ENCODE measurements at places on chromosomes 13 and 19.

- no peak for DNase-seq
Observed at GRCh38 chr13:21948769-21949474, 278.0 kb downstream of the FGF9 start.

GRCh38 chr19:29323021-29323430, 110.1 kb upstream of the UQCRFS1 start:
- DNase-seq = no peak

DNA sequence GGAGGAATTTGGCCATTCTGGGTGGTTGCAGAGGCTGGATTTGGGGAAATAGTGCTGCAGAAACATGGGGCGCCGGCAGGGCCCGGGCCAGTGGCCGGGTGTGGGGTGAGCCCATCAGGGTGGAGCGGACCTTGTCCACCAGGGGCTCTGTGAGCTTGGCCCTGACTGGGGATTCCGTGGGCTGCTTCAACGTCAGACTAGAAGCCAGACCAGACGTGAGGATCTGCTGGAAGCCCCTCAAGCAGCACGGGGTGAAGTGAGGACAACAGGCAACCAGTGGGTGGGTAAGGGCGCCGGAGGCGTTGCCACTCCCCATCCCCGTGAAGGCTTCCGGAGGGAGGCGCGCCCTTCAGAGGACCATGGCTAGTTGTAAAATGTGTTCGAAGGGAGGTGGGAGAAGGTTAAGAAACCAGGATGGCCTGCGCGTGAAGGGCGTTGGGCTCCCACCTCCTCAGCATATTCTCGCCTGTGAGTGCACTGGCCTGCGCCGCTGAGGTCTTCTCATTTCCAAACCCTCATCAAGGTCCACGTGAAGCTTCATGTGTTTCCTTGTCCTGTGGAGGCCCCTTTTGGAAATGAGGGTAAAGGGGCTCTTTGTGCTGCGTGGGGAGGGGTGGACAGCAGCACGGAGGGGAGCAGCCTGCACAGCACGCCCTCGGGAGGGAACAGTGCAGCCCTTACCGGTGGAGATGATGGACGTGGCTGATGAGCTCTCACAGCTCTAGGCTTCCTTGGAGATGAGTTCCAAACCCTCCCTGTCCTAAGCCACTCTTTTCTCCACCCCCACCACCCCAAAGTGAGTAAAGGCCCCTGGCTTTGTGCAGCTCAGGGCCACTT, 8.3 kb downstream of the TEX29 start:
- DNase-seq = no peak

DNA sequence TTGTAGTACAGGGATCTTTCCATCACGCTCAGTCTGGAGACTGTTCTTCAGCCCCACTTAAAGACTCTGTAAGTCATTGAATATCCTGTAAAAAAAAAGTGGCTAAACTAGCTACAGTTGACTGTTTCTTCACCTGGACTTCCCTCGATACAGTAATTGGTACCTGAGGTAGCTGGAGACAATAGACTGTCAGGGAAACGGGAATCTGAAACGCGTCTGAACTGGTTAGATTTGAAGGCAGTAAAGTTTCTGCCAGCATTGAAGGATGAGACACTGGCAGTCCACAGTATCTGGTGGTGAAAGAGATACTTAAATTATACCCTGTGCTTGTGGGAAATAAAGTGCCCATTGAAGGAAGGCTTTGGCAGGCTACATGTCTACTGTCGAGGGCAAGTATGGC, 550.5 kb downstream of the IRS2 start:
- no peak for DNase-seq

DNA sequence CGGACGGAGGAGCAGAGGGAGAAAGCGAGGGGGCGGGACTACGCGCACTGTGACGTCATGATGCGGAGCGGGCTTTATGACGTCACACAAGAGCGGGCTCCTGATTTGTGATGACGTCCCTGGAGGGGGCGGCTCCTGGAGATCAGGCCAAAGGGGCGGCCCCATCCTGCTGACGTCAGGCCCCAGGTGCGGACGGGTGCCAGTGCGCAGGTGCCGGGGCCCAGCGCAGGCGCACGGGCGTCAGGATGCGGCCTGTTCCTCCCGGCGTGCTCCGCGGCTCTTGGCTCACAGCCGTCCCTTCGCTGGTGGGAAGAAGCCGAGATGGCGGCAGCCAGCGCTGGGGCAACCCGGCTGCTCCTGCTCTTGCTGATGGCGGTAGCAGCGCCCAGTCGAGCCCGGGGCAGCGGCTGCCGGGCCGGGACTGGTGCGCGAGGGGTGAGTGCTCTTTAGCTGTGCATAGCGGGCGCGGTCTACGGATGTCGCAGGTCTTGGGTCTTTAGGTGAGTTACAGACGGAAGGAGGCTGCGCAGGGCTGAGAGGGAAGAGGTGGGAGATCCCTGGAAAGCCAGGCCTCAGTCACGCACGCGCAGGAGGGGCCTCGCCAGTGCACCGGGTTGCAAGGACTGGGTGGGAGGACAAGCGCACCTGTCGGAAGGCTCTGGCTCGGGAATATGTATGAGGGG, at the start of the genes EMC10 and GARIN5A:
Gene EMC10, plus strand, starts transcription at position 284 of the 683 bp plus-strand sequence. Its CDS starts 38 bp downstream, at position 322.
Gene GARIN5A, minus strand, starts transcription at position 625 of the 683 bp plus-strand sequence. Its CDS starts 460 bp downstream, at position 165.
- peak; percentile 92 for DNase-seq

- DNase-seq = no peak
Observed at GRCh38 chr19:44684892-44685863, 13.8 kb upstream of the CEACAM16 start.

DNA sequence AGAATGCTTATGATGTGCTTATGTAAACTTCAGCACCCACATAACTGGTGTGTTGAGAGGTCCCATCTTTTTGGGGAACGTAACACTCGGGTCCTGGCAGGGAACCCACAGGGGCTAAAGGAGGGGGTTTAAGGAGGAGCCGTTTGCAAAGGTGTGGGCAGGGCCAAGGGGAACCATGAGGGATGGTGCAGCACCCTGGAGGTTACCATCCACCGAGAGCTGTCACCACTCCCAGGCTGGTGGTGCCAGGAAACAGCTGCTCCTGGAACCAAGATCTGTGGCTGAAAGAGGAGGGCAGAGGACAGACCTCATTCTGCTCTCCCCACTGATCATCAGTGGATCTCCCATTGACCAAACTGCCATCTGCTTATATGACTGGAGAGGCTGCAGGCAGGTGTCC, 23.2 kb upstream of the CYP4F8 start:
- DNase-seq = no peak

Data from activated T-helper 2 cell treated with anti-CD3 and anti-CD28 coated beads, Interferon-gamma antibody, Interleukin-2, Interleukin-4, amounts not matched to agents 10 μg/mL and 5 μg/mL and 100 μg/mL, durations not matched to agents 14 hours and 24 hours and 36 hours (primary cell).